AG04450 (cell line): ENCODE measurements at places on chromosomes 12 and 14. TPM values are rescaled to one million over a fixed set of nuclear protein-coding genes. Genes with fewer than 3 reads are reported as not detected.

DNA sequence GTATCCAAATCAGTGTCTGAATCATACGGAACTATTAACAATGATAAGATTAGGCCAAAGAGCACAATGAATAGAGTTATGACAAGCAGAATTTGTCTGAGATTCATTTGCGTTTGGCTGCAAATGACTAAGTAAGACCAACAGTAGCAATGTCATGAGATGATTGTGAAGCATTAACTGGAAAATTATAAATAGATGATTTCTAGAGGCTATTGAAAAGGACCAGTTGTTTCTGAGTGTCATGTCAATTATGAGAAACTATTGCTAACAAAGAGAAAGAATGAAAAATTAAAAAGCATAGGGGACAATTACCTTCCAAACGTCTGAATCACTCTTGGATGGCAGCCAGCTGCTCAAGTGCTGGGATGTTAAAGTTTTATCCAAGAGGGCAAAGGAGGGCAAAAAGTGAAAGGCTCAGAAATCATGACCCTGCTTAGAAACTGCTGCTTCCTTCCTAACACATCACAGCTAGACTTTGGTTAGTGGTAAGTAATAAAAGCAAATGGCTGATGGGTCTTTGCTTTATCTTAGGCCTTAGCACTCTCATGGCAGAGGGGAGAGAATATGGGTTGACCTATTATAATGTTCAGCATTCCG lies 89.0 kb downstream of the AKAP6 start:
- DNase-seq: no peak

- DNase-seq: no peak
These were observed 126.4 kb upstream of the PLEKHA5 start for GRCh38 chr12:19003141-19003540.

- DNase-seq: no peak
These were observed 10.6 kb downstream of the SAMD4A start for GRCh38 chr14:54577494-54577893.

- no peak for DNase-seq
These were observed 39.8 kb downstream of the SVOP start for GRCh38 chr12:108980831-108981618.

DNA sequence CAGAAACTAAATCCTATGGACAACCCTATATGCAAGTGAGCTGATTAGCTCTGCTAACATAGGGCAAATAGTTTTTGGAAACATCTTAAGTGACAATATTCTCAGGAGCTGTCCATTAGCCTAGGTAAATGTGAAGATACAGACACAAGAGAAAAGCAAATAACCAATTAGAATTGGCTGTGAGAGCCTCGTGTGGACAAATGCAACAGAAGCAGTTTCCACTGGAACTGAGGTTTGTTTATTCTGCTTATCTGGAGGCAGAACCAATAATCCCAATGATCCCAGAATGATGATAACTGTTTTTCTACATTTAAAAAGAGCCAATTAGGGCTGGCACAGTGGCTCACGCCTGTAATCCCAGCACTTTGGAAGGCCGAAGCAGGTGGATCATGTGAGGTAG lies 43.2 kb upstream of the YAF2 start:
- no peak for DNase-seq

Gene TM9SF1
- polyA plus RNA-seq: 41.7 and 44.9 TPM in 2 replicates

DNA sequence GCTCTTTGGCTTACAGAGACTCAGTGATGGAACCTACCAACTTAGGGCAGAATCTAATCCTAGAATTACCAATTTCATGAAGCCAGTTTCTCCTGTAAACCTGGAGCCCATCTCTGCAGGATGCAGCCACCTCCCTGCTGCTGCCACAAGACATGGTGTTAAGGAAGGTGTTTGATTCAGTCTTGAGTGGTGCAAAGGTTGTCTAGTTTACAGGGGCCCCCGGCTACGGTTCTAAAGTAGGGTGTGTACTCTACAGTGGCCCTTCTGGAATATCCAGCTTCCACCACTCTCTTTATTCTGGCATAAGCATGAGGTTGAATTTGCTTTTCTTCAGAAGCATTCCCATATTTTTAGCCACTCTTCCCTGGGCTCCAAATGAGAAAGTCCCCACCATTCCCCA lies 154.1 kb upstream of the GRIP1 start:
- no peak for DNase-seq
